ENCODE measurements at places on chromosomes 11 and 22. TPM values are rescaled to one million over a fixed set of nuclear protein-coding genes. Genes with fewer than 3 reads are reported as not detected.
A peak's percentile ranks its signal among the peaks of the same experiment; 100 is the strongest.

GRCh38 chr22:20636075-20636812 lies 128.8 kb downstream of the MED15 start:
- DNase-seq: no peak

The MYEOV gene
- 4.5 TPM for polyA plus RNA-seq

DNA sequence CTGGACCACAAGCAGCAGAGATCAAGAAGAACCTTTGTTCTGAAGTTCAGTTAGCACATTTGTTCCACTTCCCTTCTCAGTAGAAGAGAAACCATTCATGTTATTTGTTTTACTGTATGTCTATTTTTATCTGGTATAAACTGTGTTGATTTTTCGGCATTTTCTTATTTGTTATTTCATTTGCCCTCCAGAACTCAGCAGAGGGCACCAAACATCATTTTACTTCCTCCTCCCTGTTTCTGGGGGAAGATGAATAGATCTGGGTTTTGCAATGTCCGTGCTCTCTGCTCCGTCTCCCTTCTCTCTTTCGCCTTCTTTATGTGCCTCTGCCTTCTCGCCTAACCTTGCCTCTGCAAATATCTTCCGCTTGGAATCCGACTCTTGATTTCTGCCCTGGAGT lies 366.9 kb downstream of the NTM start:
- no peak for DNase-seq

- DNase-seq: no peak
Measured at GRCh38 chr22:31637891-31638618, 24.0 kb downstream of the PISD start.

The SYTL2 gene
- polyA plus RNA-seq: 76.6 TPM

GRCh38 chr22:25182131-25183110 lies 17.2 kb upstream of the CRYBB3 start:
- DNase-seq: no peak

The GTPBP1 gene
- 44.0 TPM for polyA plus RNA-seq

The BTG4 gene
- polyA plus RNA-seq: not detected

DNA sequence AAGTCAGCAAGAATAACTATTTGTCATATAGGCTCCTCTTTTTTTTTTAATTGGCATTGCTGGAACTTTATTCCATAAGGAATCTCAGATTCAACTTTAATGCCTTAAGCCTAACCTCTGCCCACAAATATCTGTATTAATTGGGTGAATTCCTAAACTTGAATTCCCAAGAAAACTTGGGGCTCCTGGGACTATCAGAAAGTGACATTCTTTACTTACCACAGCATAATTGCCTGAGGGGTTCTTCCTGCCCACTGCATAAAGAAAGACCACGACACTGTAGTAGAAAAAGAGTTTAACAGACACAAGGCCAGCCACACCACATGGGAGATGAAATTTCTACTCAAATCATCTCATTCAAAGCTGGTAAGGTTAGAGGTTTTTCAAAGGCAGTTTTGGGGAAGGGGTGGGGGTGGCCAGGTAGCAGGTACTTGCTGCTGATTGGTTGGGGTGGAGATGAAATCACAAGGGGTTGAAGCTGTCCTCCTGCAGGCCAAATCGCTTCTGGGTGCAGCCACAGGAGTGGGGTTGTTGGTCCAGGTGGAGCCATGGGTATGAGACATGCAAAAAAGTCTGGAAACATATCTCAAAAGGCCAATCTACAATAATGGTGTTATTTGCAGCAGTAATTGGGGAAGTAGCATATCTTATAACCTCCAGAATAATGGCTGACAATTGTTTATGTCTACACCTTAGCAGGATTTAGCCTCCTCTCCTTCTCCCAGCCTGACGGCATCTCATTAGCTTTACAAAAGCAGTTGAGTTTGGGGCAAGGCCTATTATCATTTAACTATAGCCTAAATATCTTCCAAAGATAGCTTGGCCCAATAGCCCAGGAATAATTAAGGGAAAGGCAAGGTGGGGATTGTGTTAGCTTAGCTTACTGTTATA lies 4.8 kb upstream of the NLRP10 start:
- no peak for DNase-seq

- no peak for DNase-seq
Measured at GRCh38 chr11:131074573-131074972, 158.3 kb upstream of the SNX19 start.

- DNase-seq: no peak
Measured at GRCh38 chr11:70933981-70934583, 318.3 kb downstream of the SHANK2 start.

DNA sequence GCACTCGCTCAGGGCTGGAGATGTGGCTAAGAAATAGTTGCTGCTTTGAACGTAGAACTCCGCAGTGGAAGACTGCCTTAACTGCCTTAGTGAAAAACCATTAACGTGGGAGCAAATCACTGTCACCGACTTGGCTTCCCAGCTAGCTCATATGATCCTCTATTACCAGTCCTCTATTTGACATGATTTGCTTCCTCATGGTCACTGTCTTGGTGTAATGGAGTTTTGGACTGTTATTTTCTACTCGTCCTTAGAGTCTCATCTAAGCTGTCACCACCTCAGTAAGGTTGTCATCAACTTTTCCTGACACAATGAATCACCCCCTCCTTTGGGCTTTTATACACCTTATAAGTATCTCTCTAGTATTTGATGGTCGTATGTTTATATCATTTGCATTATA lies 167.1 kb upstream of the NARS2 start:
- no peak for DNase-seq

- no peak for DNase-seq
Measured at GRCh38 chr11:63911440-63911839, 5.5 kb downstream of the RCOR2 start.

- DNase-seq: no peak
Measured at GRCh38 chr11:9700105-9700801, 36.4 kb downstream of the SWAP70 start.

The ARL2 gene
- polyA plus RNA-seq: 51.5 TPM

- DNase-seq: no peak
Measured at GRCh38 chr11:6681949-6682348, 1.2 kb downstream of the MRPL17 start.

- DNase-seq: no peak
Measured at GRCh38 chr11:28303477-28304191, 195.4 kb downstream of the METTL15 start.

- DNase-seq: no peak
Measured at GRCh38 chr11:62611705-62612365, 740 bp downstream of the EML3 start.

DNA sequence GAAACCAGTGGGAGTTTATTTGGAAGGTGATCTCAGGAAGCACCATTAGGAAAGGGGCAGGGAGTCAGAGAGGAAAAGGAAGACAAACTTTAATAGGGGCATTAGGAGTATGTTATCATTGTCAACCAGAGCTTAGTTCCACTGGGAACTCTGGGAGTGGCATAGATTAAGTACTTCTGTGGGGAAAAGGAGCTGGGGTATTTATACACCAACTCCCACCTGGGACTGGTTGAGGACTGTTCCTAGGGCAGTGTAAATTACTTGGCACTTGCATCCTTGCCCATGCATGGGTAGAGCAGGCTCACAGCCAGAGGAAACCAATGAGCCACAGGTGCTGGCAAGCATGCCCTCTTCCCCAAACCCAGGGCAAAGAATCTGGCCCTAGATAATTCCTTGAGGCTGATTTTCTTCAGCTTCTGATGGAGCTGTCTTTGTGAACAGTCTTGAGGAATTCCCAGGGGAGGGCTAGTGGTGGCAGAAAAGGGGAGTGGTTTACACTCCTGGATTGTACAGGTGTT lies 541.2 kb downstream of the MIAT start:
- no peak for DNase-seq

DNA sequence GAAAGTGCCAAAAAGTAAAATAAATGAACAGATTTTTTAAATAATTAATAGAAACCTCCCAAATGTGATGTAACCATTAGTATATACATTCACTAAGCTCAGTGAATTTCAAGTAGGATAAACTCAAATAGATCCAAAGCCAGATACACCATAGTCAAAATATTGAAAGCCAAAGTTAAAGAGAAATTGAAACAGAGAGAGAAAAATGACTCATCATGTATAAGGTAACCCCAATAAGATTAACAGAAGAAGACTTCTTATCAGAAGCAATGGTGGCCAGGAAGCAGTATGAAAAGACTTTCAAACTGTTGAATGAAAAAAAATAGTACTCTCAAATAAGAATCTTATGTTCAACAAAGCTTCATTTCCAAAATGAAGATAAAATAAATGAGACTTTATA lies 70.5 kb downstream of the LUZP2 start:
- no peak for DNase-seq

The GLYATL1 gene
- 213 TPM for polyA plus RNA-seq

DNA sequence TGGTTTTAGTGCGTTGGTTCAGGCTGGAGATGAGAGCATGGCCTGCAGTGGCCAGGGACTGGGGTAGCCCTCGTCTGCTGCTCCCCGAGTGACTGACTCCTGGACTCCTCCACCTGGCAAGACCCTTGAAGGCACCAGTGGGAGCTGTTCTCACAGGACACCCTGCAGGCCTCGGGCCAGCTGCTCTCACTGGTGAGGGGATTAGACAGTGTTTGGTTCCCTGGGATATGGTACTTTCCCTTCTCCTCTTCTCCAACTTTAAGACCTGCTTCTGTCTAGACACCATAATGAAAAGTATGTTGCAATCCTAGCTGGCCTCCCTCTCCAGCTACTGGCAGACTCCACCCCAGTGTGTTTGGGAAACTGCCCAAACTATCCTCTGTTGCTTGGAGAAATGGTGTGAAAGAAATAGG lies 168.8 kb upstream of the CADM1 start:
- DNase-seq: no peak

GRCh38 chr11:75497788-75498409 lies 27.8 kb downstream of the GDPD5 start:
- DNase-seq: no peak

The PNPLA3 gene
- polyA plus RNA-seq: 1.1 TPM

DNA sequence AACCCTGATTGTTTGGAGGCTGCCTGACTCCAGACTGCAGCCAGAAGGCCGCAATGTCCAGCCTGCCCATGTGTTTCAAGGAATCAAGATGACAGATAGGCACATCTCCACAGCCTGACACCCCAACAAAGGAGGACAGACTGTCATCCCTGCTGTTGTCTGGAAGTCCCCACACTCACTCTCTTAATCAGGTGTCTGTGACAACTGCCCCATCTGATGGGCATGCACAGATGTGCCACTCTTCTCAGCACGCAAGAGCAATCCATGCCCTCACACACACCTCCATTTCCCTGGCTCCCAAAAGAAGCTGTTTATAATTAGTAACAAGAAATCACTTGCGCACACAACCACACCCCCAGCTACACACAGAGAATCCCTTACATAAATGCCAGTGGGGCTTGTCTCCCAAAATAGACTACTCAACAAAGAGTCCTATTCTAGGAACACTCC lies 117.6 kb downstream of the C11orf58 start:
- DNase-seq: no peak

DNA sequence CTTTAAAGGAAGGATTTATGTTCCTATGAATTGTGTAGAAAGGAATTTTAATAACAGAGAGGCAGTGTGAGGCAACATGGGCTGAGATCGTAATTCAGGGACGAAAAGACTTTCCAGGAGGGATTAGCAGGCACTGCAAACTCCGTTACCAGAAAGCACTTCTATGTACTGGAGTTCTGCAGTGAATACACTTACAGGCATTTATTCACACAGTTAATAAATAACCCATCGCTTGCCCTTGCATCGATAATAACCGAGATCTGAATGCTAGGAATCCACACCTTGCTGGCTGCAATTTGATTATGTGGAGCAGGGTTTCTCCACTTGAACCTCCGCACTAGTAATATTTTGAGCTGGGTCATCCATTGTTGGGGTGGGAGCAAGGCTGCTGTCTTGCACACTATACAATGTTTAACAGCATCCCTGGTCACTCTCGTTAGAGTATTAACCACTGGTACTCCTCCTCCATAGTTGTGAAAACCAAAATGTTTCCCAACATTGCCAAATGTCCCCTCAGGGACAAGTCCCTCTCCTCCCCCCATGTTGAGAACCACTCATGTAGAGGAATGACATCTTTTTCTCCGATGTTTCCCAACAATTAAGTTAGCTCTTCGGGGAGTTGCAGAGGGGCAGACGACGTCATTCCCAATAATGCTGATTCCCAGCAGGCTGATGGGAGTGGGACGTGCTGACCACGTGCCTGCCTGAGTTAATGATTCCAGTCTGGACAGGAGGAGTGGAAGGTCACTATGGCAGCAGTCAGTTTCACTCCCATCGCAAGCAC lies 99.5 kb downstream of the SNX19 start:
- no peak for DNase-seq

GRCh38 chr11:129458756-129459535 lies 83.3 kb downstream of the BARX2 start:
- peak; percentile 39 for DNase-seq

- no peak for DNase-seq
Measured at GRCh38 chr11:9755561-9756185, 91.8 kb downstream of the SWAP70 start.

DNA sequence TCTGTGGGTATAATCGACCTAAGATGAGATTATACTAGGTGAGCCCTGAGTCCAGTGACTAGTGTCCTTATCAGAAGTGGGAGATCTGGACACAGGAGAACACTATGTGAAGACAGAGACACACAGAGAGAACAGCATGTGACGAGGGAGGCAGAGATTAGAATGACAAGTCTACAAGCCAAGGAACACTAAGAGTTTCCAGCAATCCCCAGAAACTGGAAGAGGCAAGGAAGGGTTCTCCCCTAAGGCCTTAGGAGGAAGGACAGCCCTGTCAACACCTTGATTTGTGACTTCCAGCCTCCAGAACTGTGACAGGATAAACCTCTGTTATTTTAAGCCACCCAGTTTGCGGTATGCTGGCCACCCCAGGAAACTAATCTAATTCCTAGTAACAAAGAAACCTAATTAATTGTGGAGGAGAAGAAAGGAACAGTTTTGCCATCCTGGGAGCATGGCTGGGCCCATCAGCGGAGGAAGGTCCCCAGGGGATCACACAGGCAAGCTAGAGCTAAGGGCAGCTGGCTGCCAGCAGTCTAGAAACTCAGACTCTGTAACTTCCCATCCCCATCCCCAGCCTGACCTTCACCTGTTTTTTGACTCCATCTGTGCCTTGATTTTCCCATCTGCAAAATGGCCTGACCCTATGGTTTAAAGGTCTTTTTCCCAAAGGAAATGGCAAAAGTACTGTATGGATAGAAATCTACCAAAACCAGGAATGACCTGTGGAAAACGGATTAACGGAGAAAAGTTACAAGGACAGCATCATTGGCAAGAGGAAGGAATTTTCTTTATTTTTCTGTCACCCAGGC lies 10.3 kb upstream of the THOC5 start:
- DNase-seq: no peak

DNA sequence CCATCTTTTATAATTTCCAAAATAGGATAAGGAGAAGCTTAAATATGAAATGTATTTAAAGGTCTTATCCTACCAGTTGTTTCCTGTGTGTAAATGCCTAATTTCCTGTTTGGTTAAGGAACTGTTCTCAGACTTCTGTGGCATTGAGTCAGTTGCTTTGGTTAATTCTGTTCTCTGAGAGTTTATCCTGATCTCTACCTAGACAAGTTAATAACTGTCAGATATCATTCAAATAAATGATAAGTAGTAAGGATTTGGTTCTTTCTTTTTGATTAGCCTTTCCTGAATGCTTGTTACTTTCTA lies 39.5 kb downstream of the CTNND1 start:
- DNase-seq: no peak

The TRMT2A gene
- 40.9 TPM for polyA plus RNA-seq
